Aorta (tissue), 5 donors: ENCODE measurements at places on chromosomes 7 and 10. TPM values are rescaled to one million over a fixed set of nuclear protein-coding genes. Genes with fewer than 3 reads are reported as not detected.
A peak's percentile ranks its signal among the peaks of the same experiment; 100 is the strongest.

The CDC14C gene
- not detected for polyA plus RNA-seq

- DNase-seq, result no peak
Observed at GRCh38 chr7:101722247-101722646, 93.2 kb upstream of the MYL10 start.

DNA sequence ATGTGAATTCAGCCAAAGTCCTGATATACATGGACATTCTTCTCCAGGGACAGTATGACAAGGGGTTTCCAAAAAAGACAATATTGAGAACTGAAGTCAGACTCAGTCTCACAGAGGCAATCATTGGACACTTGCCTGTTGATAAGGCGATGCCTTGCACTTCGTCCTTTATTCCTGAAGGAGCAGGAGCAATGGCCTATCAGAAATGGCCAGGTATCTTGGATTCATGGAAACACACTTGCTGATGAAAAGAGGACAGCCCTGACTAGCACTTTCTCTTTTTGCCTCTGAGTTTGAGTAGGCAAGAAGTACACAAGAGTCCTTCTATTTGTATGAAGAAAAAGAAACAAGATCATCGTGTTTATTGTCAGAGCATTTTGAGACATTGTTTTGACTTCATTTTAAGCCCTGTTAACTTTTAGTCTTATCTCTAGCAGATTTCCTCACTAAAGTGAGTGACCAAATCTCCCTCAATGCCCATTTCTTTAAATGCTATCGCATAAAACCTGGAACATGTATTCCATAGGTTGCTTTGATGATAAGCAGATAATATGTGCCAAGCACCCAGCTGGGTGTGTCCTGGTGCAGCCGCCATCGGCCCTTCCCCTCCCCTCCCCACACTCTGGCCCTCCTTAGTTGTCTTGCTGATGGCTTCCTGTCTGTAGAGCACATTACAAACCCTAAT lies 26.6 kb downstream of the ST8SIA6 start:
- no peak for DNase-seq

GRCh38 chr10:2927958-2928840 lies 139.1 kb upstream of the PFKP start:
- peak; percentile 72 for DNase-seq

The OPN1SW gene
- polyA plus RNA-seq, result not detected

DNA sequence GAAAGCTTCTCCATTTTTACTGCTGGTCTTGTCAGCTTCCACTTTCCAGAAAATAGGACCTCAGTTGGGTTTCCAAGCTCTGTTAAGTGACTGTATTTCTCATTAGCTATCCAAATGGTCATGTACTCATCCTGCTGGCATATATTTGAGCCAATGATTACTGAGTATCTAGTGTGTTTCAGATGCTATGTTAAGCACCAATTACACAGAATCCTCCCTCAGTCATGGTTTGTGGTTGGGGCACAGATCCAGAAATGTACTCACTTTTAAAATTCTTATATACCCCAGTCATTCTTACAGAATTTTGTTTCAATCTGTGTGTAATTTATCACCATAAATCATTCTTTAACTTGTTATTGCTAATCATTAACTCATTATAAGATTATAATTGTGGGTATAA lies 362.3 kb upstream of the MTPN start:
- DNase-seq, result no peak

- no peak for DNase-seq
Observed at GRCh38 chr10:24132741-24133140, 76.2 kb upstream of the KIAA1217 start.

The IL2RA gene
- 4.1 TPM for polyA plus RNA-seq

The PLAU gene
- polyA plus RNA-seq, result 9.6 TPM

The AKR1C4 gene
- polyA plus RNA-seq, result not detected

The ZNF786 gene
- polyA plus RNA-seq, result 0.63 TPM

- DNase-seq, result no peak
Observed at GRCh38 chr7:22174574-22174953, 182.4 kb downstream of the RAPGEF5 start.
